ENCODE measurements at places on chromosomes 7 and 10. TPM values are rescaled to one million over a fixed set of nuclear protein-coding genes. Genes with fewer than 3 reads are reported as not detected.
A peak's percentile ranks its signal among the peaks of the same experiment; 100 is the strongest.

DNA sequence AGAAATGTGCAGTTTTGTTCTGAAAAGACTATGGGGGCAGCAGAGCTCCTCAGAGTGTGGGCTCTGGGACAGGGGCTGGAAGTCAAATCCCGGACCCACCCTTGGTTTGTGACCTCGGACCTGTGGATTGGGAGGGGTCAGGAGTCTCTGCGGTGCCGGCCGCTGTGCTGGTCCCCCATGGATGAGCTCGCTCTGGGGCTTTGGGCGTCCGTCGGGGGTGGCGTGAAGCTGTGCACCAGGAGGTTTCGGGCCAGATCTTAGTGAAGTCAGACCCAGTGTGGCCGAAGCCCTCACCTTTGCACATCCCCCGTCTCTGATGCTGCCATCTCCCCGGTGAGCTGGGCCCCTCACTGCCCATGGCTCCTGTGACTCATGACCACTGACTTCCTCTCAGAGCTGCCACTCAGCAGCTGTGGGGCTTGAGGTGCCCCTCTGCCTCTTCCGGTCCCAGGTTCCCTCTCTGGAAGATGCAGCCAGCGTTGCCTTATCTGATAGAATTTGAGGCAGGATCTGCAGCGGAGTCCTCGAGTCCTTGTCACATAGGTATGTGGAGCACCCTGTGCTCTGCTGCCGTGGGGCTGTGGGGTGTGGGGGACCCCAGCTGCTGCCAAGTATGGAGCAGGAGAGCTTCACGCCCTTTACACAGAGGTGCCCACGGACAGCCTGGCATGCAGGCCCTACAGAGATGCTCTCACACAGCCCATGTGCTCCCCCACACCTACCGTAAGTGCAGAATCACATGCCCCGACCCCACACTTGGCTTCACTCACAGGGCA lies 11.4 kb upstream of the SCART1 start:
- DNase-seq: no peak

DNA sequence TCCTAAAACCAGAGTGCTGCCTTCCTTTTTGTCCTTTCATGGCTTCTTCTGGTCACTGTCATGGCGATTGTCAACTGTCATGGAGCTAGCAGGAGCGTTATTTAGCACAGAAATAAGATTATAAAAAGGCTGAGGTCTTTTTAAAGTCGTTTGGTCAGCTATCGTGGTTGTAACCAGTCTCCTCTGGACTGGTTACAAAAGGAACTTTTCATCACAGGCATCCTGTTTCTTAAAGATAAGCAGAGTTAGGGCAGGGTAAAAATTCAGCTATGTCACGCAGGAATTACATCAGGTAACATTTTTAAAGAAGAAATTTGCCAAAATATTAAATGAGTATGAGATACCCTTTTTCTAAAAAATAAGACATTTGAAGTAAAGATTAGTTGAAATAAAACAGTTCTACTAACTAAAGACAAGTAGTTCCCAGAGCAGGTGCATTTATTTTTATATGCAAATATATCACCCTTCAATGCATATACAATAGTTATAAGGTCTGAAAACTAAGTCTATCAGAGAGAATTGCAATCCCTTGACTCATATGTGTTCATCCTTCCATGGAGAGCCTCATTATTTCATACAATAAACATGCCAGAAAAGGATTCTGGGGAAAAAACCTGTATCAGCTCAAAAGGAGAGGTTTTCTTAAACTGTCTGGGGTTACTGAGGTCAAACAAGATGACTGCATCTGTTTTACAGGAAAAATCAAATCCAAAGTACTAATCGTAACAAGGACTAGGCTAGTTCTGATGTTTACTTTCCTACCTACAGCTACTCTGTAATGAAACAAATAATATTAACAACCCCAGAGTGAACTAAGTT lies 20.9 kb downstream of the FAM24A start:
- DNase-seq: no peak

DNA sequence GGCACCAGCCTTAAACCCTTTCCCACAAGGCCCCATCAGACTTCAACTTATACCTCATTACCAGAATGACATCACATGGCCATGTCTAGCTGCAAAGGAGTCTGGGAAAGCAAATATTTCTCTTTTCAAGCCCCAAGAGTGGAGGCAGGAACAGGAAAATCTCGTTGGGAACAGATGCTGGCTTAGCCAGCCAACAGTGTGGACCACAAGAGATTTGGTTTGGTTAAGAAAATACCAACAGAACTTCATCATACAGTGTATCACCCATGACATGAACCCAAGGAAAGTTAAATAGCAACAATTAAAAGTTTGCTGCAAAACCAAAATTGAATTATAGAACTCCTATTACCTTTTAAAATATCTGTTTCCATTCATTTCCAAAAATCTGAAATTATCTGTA lies 2.2 kb upstream of the MET start:
- no peak for DNase-seq

The CXCL12 gene
- total RNA-seq: 123 TPM

DNA sequence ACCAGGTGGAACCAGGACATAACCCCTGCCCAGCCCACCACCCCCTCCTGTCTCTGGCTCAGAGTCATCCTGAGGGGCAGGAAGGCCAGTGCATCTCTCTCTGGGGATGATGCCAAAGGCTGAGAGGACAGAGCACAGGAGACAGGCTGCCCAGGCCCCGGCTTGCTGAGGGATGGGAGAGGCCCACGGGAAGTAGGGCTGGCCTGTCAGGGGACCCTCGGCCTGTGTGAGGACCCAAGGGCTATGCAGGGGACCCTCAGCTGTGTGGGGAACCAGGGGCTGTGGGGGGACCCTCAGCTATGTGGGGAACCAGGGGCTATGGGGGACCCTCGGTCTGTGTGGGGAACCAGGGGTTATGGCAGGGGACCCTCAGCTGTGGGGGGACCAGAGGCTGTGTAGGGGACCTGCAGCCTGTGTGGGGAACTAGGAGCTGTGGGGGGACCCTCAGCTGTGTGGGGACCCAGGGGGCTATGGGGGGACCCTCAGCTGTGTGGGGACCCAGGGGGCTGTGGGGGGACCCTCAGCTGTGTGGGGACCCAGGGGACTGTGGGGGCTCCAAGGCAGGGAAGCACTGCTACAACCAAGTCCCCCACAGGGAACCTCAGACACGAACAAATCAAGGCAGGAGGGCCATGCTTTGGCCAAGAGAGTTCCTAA lies 27.7 kb downstream of the EBF3 start:
- no peak for DNase-seq

The ADAM12 gene
- 2.2 TPM for total RNA-seq

GRCh38 chr10:56633876-56634452 lies 272.9 kb upstream of the ZWINT start:
- DNase-seq: no peak

The OR9A2 gene
- not detected for total RNA-seq

DNA sequence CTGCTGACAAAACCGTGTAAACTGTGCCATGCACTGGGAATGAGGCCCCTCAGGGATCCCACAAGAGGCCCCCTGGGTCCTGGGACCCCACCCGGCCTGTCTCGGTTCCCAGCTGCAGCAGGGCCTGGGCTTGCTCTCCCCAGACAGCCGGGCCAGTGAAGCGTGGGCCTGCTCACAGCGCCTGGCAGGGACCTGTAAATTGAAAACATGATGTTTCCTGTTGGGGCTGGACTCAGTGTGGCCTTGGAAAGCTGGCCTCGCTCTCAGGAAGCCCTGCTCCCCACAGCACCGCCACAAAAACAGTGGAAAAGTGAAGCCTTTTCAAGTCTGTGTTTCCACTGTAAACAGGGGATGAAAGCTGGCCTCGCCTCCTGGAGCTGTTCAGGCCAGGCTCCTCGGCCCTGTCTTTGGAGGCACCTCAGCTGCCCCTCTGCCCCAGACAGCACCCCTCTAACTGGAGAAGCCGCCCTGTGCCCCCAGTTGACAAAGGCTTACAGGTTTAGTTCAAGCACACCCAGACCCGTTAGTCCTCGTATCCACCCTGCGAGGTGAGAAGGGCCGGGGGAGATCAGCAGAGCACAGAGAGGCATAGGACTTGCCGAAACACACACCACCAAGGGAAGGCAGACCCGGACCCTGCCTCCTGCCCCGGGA lies 108.3 kb downstream of the ZMIZ1 start:
- DNase-seq: peak; percentile 77

DNA sequence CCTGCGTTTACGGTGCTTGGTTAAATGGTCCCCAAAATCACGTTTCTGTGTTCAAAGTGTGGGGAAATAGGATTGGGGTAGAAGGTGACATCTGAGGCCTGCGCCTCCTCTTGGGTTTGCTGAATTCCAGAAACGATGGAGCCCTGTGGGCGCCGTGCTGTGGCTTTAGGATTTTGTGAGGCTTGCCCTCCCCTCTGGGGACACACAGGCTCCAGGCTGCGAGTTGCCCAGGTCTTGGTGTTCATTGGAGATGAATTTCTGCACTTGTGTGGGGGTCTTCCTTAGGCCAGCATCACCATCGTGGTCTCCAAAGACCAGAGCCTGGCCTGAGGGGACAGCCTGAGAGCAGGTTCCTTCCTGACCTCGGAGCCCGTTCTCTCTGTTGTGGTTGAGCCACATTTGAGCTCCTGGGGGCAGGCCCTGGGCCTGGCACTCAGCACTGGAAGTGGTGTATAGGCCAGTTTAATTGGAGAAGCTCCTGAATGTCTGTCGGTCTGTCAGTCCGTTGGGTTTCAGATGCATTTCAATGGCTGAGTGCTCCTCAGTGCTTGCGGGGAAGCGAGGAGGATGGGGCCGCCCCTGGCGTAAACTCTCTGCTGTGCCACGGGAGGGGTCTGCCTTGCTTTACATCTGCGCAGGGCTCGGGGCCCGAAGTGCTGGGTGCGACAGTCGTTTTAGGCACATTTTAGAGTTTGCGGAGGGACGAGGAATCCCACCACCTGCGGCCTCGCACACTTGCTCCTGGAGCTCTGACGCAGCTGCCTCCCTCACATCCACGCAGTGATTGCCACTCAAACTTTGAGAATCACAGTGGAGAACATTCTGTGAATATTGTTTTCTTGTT lies 71.7 kb downstream of the DNAJB6 start:
- no peak for DNase-seq

DNA sequence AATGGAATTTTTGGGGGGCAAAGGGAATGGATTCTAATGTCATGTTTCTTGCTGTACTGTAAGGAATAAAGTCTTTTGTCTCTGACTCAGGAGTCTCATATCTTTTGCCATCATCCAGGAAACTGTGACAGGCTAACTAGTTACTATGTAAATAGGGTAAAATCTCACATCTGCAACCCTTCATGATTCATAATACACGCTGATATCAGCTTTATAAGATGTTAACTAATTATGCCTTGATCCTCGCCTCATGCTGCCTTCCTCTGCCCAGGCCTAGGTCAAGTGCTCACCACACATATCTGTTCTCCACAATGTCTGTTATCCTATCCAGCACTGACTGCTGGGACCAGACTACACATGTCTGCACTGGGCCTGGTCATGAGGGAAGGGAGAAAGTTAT lies 81.3 kb upstream of the CXCL12 start:
- no peak for DNase-seq

GRCh38 chr10:18368273-18368672 lies 228.0 kb downstream of the CACNB2 start:
- DNase-seq: no peak

The CYP2C19 gene
- not detected for total RNA-seq

The C7orf33 gene
- total RNA-seq: not detected

DNA sequence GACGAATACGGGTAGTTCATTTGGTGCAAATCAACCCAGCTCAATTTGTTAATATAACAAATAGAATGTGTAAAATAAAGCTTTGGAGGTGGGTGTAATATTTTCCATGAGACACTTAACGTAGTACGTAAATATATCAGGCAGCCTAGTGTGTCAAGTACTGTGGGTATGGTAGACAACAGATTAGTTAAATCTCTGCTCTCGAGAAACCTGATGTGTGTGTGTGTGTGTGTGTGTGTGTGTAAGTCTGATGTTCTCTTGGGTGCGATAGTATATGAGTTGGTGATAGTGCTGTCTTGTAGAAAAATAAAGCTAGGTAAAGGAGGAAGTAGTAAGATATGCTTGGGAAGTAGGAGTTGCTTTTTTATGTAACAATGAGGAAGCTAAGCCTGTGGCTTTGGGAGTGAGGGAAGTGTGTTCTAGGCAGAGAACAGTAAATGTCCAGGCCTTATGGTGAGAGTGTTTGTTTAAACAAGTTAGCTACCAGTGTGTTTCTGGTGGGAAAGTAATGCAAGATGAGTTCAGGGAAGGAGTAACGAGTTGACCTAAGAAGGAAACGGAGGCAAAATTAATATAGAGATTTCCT lies 26.1 kb downstream of the WAC start:
- DNase-seq: no peak

GRCh38 chr7:70595755-70596597 lies 536.0 kb upstream of the GALNT17 start:
- DNase-seq: no peak

GRCh38 chr7:95476072-95476847 lies 9.5 kb upstream of the ASB4 start:
- DNase-seq: no peak

The SLC16A9 gene
- total RNA-seq: 2.1 TPM

DNA sequence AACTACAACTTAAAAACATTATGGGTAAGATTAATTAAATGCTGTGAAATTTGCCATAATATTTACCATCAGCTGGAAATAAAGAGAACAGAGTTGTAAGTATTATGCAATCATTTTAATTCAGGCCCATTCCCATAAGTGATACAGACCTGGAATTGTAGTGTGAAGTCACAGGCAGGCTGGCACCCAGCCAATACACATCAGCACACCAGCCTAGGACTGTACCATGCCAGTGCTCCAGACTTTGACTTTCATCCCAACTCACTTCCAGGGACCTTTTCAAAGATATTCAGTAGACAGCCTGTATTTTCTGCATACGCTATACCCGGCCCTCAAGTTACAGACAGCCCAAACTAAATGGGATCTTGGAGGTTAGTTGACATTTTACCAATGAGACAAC lies 143.3 kb downstream of the TES start:
- peak; percentile 61 for DNase-seq

DNA sequence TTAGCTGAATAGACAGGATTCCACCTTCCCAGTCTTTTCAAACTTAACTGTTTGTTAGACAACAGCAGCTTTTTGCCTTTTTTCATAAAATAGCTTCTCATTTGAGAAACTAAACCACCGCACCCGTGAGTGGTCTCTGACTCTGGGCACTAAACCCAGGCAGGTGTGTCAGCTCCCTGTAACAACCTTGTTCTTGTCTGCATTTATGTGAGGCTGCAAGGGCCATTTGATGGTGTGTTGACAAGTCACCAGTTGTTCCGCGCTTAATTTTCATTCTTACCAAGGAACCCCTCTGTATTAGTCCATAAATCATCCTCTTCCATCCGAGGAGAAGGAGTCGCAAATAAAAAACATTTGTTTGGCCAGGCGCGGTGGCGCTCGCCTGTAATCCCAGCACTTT lies 1.5 kb downstream of the STOX1 start:
- DNase-seq: no peak

GRCh38 chr10:120069700-120070099 lies 177.2 kb downstream of the SEC23IP start:
- no peak for DNase-seq

DNA sequence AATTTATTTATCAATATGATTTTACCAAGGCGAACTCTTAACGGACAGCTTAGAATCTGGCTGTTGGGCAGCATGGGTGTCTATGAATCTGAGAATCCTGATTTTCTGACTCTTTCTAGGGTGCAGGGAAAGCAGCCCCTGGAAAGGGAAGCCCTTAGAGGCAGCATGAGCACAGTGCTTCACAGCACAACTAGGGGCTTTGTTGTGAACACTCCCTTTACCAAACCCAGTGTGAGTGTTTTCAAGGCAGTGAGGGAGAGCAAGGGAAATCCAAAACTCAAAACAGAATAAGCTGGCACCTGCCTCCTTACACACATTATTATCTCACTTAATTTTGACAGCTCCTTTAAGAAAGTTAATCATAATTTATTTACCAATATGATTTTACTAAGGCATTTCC lies 116.3 kb upstream of the CSTF2T start:
- no peak for DNase-seq

GRCh38 chr7:74202841-74203556 lies 6.8 kb upstream of the LAT2 start:
- no peak for DNase-seq

Measured in heart right ventricle (tissue), 16 donors.